Trophoblast cell (in vitro differentiated cells and primary cell): ENCODE measurements at places on chromosomes 1 and 21.

GRCh38 chr1:78277253-78277652 lies 213.5 kb upstream of the PTGFR start:
- H3K4me3 ChIP-seq, result no peak overlapping the region
- no peaks in the 10 kb centered on the region for H3K36me3 ChIP-seq
- H3K27me3 ChIP-seq, result no peaks in the 10 kb centered on the region
- no peaks in the 10 kb centered on the region for H3K4me1 ChIP-seq
- no peak overlapping the region for H3K27ac ChIP-seq
- no peak for DNase-seq

GRCh38 chr1:193270996-193271395 lies 84.6 kb upstream of the B3GALT2 start:
- H3K4me3 ChIP-seq, result no peak overlapping the region
- no peaks in the 10 kb centered on the region for H3K27me3 ChIP-seq
- H3K27ac ChIP-seq, result no peak overlapping the region
- no peaks in the 10 kb centered on the region for H3K4me1 ChIP-seq
- no peak for DNase-seq
- H3K36me3 ChIP-seq, result no peaks in the 10 kb centered on the region

- no peak overlapping the region for H3K4me3 ChIP-seq
- H3K36me3 ChIP-seq, result no peaks in the 10 kb centered on the region
- no peak overlapping the region for H3K27ac ChIP-seq
- H3K4me1 ChIP-seq, result no peaks in the 10 kb centered on the region
- no peak for DNase-seq
These were observed 11.0 kb downstream of the RO60 start for GRCh38 chr1:193070386-193070753.

- H3K27me3 ChIP-seq, result no peaks in the 10 kb centered on the region
- peak overlapping the region; percentile 97 for H3K4me3 ChIP-seq
- no peaks in the 10 kb centered on the region for H3K36me3 ChIP-seq
- no peaks in the 10 kb centered on the region for H3K4me1 ChIP-seq
- H3K27ac ChIP-seq, result peak overlapping the region; percentile 54
These were observed 1.5 kb downstream of the CSDE1 start for GRCh38 chr1:114756009-114756892.

GRCh38 chr1:226223157-226223785 lies at the start of gene MIXL1:
TSS of gene MIXL1 (plus strand) at chr1:226223664. CDS start at chr1:226223682, 18 bp downstream.
- no peak for DNase-seq
- no peak within 1 kb of the TSS for H3K27ac ChIP-seq
- H3K36me3 ChIP-seq, result no peaks in the 10 kb centered on the region
- H3K4me3 ChIP-seq, result peak within 1 kb of the TSS; percentile 78

GRCh38 chr1:45359882-45360513 lies 19.8 kb upstream of the MUTYH start:
- peaks cover 2% of the 10 kb centered on the region for H3K4me1 ChIP-seq
- peak; percentile 76 for DNase-seq
- no peaks in the 10 kb centered on the region for H3K36me3 ChIP-seq
- no peak overlapping the region for H3K4me3 ChIP-seq

GRCh38 chr1:223079498-223079897 lies 63.5 kb downstream of the TLR5 start:
- DNase-seq, result no peak
- no peak overlapping the region for H3K4me3 ChIP-seq
- no peaks in the 10 kb centered on the region for H3K27me3 ChIP-seq
- no peaks in the 10 kb centered on the region for H3K36me3 ChIP-seq
- no peak overlapping the region for H3K27ac ChIP-seq
- H3K4me1 ChIP-seq, result peaks cover 30% of the 10 kb centered on the region

GRCh38 chr1:24385160-24385940 lies 28.2 kb downstream of the STPG1 start:
- DNase-seq, result no peak
- no peak overlapping the region for H3K27ac ChIP-seq
- no peaks in the 10 kb centered on the region for H3K27me3 ChIP-seq
- H3K36me3 ChIP-seq, result peaks cover 7% of the 10 kb centered on the region
- no peaks in the 10 kb centered on the region for H3K4me1 ChIP-seq

GRCh38 chr1:34379911-34380310 lies 203.2 kb downstream of the C1orf94 start:
- no peak overlapping the region for H3K27ac ChIP-seq
- H3K27me3 ChIP-seq, result no peaks in the 10 kb centered on the region
- no peaks in the 10 kb centered on the region for H3K36me3 ChIP-seq
- DNase-seq, result no peak
- no peak overlapping the region for H3K4me3 ChIP-seq

DNA sequence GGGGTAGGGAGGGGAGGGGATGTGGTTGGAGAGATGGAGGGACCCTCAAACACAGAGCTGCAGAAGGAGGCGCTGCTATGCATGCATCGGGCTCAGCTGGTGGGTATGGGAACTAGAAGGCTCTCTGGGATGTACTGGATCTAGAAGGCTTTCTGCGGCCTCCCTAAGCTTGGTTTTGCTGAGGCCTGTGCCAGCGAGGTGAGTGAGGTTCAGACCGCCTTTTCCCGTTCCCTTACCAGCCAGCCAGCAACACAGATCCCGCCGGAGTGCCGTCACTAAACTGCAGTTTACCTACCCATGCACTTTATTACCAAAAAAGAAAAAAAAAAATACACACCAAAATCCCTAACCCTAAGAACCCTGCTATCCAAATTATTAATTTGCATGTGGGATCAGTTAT lies 180.2 kb downstream of the PRDM16 start:
- no peak for DNase-seq
- no peak overlapping the region for H3K27ac ChIP-seq
- no peaks in the 10 kb centered on the region for H3K4me1 ChIP-seq
- no peaks in the 10 kb centered on the region for H3K36me3 ChIP-seq
- peaks cover 6% of the 10 kb centered on the region for H3K27me3 ChIP-seq

GRCh38 chr1:83766241-83766691 lies 232.7 kb downstream of the TTLL7 start:
- no peaks in the 10 kb centered on the region for H3K27me3 ChIP-seq
- H3K27ac ChIP-seq, result no peak overlapping the region
- H3K4me1 ChIP-seq, result peaks cover 3% of the 10 kb centered on the region
- no peak for DNase-seq
- H3K4me3 ChIP-seq, result no peak overlapping the region

GRCh38 chr1:16433030-16433429 lies 4.2 kb downstream of the SPATA21 start:
- no peak overlapping the region for H3K4me3 ChIP-seq
- H3K4me1 ChIP-seq, result no peaks in the 10 kb centered on the region
- no peak for DNase-seq
- H3K36me3 ChIP-seq, result no peaks in the 10 kb centered on the region
- H3K27ac ChIP-seq, result no peak overlapping the region

- peaks cover 10% of the 10 kb centered on the region for H3K4me1 ChIP-seq
- H3K27ac ChIP-seq, result no peak overlapping the region
- DNase-seq, result peak; percentile 81
These were observed 1.3 kb upstream of the S100A10 start for GRCh38 chr1:151994956-151995355.

DNA sequence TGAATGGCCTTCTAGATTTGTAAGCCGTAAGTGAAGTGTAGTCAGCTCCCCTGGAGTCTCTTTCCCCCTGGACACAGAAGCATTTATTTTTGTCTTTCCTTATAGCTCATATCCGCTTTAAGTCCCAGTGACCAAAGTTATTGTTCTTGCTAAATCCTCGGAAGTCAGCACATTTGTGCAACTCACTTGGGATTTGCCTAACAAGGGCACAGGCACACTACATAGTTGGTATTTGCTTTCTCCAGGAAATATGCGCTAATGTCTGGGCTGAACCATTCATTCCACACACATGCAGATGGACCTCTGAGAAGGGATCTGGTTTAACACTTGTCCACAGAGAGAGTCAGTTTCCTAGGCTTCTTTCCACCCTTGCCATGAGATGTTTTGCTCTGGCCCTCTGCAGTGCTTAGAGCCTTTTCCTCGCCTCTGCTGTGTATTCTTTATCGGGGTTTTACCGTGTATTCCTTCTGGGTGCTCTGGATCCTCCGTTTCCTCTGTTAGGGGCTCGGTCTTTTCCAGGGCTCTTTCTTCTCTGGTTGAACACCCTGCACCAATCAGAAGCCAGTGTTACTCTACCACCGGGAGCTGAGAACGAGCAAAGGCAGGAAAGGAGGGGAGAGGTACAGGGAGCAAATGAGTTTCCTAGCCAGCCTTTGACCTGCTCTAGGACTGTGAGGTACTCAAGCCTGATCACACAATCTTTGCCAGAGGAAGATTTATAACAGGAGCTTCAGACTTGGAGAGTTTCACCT lies 72.4 kb downstream of the ABCA4 start:
- H3K27me3 ChIP-seq, result no peaks in the 10 kb centered on the region
- no peak overlapping the region for H3K4me3 ChIP-seq
- peaks cover 36% of the 10 kb centered on the region for H3K4me1 ChIP-seq
- no peak for DNase-seq
- H3K27ac ChIP-seq, result peak overlapping the region; percentile 98

DNA sequence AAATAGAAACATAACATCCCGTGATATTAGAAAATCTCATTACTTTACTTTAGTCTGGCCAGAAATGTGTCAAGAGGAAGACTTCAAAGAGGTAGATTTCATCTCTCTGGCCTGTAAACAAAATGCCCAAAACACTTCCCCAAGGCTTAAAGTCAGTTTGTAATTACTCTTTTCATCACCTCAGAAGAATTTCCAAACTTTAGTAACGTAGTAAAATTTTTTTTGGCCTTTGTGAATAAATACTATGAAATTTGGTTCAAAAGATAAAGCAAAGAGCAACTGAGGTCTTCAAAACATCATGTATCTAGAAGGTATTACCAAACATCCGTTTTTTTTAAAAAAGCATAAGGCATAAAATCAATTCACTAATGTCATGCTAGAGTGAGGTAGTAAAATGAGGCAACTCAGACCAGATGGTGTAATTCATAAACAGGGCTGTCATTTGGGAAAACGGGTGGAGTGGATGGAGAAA lies 51.4 kb downstream of the LEPR start:
- peaks cover 6% of the 10 kb centered on the region for H3K4me1 ChIP-seq
- no peaks in the 10 kb centered on the region for H3K27me3 ChIP-seq
- no peaks in the 10 kb centered on the region for H3K36me3 ChIP-seq
- no peak for DNase-seq

- no peaks in the 10 kb centered on the region for H3K27me3 ChIP-seq
- no peak overlapping the region for H3K4me3 ChIP-seq
- no peaks in the 10 kb centered on the region for H3K36me3 ChIP-seq
- no peaks in the 10 kb centered on the region for H3K4me1 ChIP-seq
- no peak overlapping the region for H3K27ac ChIP-seq
These were observed 205.0 kb downstream of the HIVEP3 start for GRCh38 chr1:41713557-41714327.

- no peak overlapping the region for H3K27ac ChIP-seq
- H3K4me1 ChIP-seq, result no peaks in the 10 kb centered on the region
- DNase-seq, result no peak
- H3K4me3 ChIP-seq, result no peak overlapping the region
These were observed 145.4 kb upstream of the C8B start for GRCh38 chr1:57111175-57111574.

DNA sequence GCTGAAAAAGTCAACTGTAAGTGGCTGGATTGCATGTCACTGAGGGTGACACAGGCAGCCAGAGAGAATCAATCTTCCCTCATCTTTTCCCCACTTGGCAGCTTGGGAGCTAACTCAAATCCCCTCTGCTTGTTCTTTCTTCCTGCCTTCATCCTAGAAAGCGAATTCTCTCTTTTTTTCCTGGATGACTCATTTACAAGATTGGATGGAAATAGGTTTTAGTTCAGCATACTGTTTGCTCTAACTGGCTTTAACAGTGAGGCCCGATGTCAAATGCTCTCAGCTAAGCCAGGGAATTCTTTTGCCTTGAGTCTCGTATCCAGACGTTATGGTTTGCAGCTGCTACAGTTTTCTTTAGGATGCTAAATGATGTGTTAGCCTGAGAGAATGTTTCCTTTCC lies 72.7 kb downstream of the HUNK start:
- H3K27me3 ChIP-seq, result no peaks in the 10 kb centered on the region
- H3K27ac ChIP-seq, result no peak overlapping the region
- DNase-seq, result peak; percentile 19

- peak; percentile 13 for DNase-seq
- H3K27ac ChIP-seq, result no peak overlapping the region
- H3K27me3 ChIP-seq, result peaks cover 15% of the 10 kb centered on the region
- no peaks in the 10 kb centered on the region for H3K36me3 ChIP-seq
- H3K4me3 ChIP-seq, result no peak overlapping the region
These were observed 2.1 kb upstream of the KIF21B start for GRCh38 chr1:201025571-201026002.

DNA sequence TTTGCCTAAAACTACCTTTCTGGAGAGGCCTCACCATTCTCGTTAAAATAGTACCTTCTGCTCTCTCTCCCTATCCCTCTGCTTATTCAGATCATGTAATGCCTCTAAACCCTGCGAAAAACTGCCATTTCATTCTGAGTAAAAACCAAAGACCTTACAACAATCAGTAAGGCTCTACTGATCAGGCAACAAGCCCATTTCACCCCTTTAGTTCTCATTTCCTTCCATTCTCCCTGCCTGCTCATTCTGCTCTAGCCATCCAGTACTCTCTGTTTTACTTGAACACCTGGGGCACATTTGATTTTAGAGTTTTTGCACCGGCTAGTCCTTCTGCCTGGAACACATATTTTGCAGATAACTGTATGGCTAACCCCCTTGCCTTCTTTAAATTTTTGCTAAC lies 187.8 kb downstream of the COQ8A start:
- no peak for DNase-seq
- no peaks in the 10 kb centered on the region for H3K4me1 ChIP-seq
- H3K36me3 ChIP-seq, result peaks cover 5% of the 10 kb centered on the region
- no peak overlapping the region for H3K27ac ChIP-seq
